ENCODE measurements at places on chromosomes 16 and 17. TPM values are rescaled to one million over a fixed set of nuclear protein-coding genes. Genes with fewer than 3 reads are reported as not detected.

RGS9 gene
- 22.2 TPM for total RNA-seq

CLEC10A gene
- not detected for total RNA-seq

RNF157 gene
- 1.3 TPM for total RNA-seq

NUPR1 gene
- not detected for total RNA-seq

RAB11FIP4 gene
- 15.0 TPM for total RNA-seq

KRT39 gene
- total RNA-seq = not detected

TEDC2 gene
- total RNA-seq = 56.0 TPM

UTS2R gene
- 34.9 TPM for total RNA-seq

CRYBA1 gene
- total RNA-seq = not detected

PRAC1 gene
- not detected for total RNA-seq

GRCh38 chr17:35740997-35741931, 9.8 kb downstream of the RASL10B start:
- no peak for DNase-seq

DNA sequence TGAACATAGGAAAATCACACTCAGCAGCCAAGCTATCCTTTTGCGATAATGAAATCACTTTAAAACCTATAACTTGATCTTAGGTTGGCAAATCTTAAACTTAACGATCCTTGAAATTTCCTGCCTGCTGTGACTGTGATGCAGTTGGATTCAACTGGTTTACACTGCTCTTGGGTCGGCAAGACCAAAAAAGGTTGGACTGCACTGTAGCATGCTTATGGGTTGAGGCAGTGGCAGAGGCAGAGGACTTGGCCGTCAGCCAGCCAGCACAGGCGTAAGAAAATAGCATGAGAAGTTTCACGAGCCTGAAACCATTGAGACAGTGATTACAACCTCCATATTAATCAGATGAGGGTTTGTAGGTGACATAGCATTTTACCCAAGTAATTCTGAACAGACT, 21.4 kb downstream of the WSB1 start:
- no peak for DNase-seq

GRCh38 chr16:62644030-62644812, 608.0 kb upstream of the CDH8 start:
- DNase-seq = no peak

DNA sequence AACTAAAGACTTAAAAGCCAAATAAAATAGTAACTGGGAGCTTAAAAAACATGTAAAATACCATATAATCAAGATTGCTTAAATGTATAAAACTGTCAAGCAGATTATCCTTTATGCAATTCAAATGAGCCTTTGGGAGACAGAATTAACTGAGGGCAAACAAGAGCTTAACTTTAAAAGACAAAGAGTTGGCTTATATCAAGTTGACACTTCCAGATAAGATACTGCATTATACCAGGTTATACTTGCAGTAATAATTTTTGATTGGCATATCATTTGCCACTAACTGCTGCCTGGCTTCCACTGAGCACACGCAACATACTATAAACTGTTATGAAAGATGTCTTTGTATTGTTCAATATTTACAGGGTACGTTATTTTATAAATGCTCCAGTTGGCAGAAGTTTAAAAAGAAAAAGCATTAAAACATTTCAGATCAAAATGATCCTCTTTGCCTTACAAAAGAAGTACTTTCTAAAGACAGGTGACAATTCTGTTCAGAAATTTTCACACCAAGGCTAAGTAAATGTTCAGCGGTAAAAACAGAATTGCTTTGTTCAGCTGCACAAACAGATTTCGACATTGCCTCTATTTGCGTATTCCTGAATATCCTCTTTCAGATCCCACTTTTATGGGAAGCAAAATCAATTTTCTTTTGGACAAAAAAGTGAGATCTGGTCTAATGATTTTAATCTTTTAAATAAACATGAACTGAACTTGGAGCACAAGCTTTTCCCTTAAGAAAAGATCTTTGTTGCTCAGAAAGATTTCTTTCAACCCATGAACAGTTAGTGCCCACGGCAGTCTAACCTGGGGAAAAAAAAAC, 50.7 kb downstream of the TOX3 start:
- no peak for DNase-seq

DNA sequence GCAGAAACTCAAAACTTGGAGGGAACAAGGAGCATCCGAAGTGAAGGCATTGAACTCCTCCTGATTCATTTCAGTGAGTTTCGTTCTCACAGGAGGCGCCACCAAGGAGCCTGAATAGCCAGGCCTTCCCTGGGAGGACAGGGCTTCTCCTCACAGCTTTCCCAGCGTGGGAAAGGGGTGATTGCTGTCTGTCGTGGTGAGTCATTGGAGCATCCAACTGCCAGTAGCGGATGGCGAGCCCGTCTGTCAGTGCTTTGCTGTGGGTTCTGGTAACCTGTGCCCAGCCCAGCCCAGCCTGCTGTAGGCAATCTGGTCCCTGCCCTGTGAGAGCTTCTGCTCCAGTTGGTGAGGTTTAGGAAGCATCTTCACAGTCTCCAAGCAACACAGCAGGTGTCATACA, 28.3 kb downstream of the PLCD3 start:
- no peak for DNase-seq

Measured in OCI-LY7 (cell line).